ENCODE measurements at places on chromosomes 1 and 21.

GRCh38 chr21:30234643-30235042 lies 18.7 kb upstream of the CLDN8 start:
- no peak for DNase-seq

GRCh38 chr21:41377715-41378114 lies 15.9 kb downstream of the MX2 start:
- no peak for DNase-seq

- no peak for DNase-seq
Observed at GRCh38 chr1:56194701-56195300, 384.6 kb downstream of the PLPP3 start.

DNA sequence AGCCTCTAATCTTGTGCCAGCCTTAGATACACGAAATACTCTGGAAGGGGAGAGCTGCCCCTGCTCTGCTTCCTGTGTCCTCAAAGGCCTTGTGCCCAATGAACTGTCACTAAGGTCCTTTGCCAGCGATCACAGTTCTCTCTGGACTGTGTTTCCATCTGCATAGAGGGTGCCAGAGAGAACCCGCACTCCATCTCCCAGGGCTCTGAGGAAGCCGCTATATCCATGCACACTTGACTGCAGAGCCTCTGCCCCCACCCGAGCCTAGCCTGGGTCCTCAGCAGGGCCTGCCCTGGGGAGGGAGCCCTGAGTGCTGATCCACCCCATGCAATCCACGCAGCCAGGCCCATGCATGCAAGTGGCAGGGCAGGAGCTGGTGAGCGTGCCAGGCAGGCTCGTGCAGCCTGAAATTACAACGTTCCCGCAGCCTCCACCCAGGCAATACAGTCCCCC lies 30.6 kb upstream of the KIF21B start:
- no peak for DNase-seq

- no peak for DNase-seq
Observed at GRCh38 chr1:184973272-184974055, 844 bp downstream of the NIBAN1 start.

DNA sequence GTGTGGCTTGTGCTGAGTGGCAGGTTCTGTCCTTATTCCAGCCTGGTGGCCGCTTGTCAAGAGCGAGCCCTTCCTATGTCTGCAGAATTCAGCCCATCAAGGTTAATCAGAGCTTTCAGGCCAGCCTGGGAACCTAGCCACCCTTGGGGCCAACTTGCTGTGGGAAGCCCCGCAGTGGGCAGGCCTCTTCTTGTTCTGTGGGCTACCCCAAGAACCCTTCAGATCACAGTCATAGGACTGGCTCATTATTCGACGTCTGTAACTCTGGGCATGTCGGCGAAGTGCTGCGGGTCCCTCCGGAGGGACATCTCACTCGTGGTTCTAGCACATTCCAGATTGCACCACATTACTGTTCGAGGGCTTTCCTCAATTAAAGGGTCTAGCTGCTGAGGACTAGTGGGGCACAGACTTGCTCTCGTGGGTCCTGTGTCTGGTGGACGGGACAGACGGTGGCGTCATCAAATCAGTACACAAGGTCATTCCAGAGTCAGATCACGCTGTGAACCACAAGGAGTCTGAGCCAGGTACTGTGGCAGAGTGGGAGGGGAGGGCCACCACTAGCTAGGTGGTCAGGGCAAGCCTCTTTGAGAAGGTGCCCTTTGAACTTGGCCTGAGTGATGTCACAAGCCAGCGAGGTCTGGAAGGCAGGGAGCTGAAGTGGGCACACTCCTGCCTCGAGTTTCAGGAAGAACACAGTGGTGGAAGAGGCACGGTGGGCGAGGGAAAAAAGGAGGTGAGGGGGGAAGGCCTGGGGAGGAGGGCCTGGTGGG lies 20.3 kb upstream of the TNFRSF1B start:
- no peak for DNase-seq

DNA sequence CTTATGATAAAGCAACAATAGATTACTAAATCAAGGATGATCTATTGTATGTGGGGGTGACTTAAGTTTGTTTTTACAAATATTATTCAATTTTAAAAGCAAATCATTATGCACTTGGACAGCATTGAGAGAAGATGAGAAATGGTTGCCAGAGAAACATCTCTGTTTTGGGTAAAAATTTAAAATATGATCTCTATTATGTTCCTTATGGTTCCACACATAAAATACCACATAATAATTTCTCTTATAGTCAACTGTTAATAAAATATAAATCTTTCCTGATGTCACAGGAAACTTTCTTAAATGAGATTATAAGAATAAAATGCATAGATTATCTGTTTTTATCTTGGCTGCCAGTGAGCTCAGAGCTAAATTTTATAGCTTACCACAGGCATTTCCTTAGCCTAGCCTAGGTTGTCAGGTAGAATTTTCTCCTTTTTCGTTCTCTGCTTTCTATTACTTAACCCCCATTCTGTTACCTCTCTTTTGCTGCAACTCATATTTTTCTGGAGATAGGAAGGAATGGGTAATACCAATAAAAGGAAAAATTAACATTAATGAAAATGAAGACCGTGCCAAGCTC lies 109.7 kb downstream of the TGFB2 start:
- DNase-seq, result no peak

DNA sequence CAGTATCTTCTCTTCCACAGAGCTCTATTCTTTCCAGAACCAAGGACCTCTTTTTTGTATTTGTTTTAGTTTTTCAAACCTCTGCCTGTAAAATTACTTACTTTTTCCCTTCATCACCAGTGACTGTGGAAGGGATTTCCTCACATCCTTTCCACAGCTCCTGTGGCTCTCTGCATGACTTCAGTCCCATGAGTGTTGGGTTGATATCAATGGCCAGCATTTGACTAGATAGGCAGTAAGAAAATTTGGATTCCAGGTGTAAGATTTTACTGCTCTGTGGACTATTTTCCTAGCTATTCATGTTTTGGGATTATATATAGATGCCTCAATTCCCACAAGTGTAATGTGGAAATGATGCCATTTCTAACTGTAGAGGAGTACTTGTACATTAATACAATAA lies 171.5 kb upstream of the PTBP2 start:
- DNase-seq, result no peak

DNA sequence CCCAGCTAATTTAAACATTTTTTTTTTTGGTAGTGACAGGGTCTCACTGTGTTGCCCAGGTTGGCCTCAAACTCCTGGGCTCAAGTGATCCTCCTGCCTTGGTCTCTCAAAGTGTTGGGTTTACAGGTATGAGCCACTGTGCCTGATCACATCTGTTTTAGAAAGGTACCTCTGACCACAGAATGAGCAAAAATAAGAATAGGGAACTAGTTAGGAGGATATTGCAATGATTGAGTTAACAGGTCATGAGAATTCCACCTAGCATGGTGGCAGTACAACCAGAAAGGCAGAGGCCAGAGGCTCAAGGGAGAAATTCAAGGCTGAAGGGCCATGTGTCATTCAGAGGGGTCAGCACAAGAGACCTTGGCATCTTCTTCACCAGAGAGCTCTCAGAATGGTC lies 49.6 kb downstream of the ELAPOR1 start:
- DNase-seq, result no peak

- no peak for DNase-seq
Observed at GRCh38 chr1:240001177-240001740, 90.4 kb upstream of the FMN2 start.

GRCh38 chr1:20149601-20150325 lies 10.6 kb downstream of the PLA2G2F start:
- no peak for DNase-seq

GRCh38 chr1:91821126-91821868 lies 64.7 kb downstream of the TGFBR3 start:
- DNase-seq, result no peak

DNA sequence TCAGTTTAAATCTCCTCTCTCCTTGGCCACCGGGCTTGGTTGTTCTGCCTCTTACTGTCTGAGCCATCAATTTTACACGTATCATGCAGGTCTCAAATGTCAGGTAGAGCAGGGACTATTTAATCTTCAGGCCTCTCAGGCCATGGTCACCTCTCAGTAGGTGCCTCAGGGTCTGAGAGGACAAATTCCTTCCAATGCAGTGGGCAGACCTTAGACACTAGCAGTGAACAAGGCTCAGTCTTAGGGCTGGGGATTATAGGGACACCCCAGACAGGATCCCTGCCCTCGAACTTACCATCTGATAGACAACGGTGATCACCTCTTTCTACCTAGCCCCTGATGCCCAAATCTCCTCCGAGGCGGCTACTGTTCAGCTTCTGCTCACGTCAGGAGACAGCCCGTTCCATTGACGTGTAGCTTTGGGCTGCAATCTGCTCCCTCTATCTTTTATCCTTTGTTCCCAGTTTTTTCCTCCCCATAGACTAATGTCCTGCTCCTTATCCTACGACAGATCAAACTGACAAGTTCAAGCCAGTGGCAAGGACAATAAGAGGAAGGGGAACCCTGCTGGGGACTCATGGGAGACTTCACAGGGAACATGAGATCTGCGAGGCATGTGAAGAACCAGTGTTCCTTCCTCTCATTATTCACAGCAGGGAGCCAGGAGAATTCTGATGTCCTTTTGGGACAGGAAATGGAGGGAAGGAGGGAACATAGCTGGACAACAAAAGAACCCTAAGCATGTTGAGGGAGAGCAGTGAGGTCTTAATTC lies 1.4 kb upstream of the MYOG start:
- DNase-seq, result no peak

GRCh38 chr1:181603735-181604410 lies 120.6 kb downstream of the CACNA1E start:
- DNase-seq, result no peak

DNA sequence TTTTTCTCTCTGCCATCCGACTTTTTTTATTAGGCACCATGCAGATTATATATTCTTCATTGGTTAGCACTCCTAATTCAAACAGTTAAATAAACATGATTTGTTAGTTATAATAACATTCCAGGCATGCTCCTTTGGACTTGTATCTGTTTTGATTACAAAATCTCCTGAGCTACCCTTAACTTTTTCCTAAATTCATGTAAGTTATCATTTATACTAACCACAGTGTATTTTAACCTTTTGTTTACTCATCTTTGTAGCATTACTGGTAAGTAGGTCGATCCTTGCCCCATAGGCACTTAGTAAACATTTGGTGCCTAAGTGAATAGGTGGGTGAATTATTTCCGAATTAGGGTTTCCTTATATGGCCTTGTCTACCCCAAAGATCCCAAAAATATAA lies 43.8 kb downstream of the MIER1 start:
- no peak for DNase-seq

DNA sequence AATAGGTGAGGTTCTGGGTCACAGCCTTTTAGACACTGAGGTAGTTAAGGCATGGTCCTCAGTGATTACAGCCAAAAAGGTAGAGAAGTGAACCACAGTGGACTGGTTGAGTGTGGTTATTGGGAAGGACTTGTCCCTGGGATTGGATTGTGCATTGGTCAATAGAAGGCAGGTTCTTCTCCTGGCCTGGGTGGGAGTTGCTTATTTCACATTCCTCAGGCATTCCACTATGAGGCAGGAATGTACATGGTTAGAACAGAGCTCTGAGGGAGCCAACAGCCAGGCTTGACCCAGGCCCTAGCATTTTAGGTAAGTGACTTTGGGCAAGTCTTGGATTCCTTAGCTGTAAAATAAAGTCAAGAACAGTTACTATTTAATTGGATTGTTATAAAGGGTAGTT lies 97.9 kb upstream of the MARK1 start:
- DNase-seq, result no peak

DNA sequence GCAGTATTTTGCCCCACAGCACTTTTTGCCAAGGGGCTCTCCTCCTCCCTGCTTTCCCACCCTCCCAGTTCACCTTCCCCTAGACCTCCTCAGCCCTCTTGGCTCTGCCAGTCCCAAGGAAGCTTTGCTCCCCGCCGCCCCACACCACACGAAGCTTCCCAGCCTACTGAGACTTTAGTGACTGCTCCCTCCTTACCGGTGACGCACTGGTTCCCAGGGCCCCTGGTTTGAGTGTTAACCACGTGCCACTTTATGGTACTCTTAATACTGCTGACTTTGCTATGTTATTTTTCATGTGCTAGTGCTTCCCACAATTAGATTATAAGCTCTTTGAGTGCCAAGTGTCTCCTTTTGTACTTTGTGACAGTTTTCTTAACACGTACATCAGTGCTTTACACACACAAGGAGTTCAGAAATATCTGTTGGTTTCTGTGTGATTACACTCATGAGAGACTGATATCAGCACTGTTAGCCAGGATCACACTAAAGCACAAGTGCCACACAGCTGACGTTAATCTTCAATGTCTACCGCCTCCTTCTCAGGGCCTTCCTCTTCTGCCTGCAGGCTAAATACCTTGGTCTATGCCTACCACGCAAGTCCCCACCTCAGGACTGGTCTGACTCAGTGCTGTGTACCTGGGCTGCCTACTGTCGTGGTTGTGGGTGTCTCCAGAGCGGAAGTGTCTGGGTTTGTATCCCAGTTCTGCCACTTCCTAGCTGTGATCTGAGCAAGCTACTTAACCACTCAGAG lies 61.0 kb downstream of the DNTTIP2 start:
- no peak for DNase-seq
